ENCODE measurements at places on chromosomes 5 and 9.

DNA sequence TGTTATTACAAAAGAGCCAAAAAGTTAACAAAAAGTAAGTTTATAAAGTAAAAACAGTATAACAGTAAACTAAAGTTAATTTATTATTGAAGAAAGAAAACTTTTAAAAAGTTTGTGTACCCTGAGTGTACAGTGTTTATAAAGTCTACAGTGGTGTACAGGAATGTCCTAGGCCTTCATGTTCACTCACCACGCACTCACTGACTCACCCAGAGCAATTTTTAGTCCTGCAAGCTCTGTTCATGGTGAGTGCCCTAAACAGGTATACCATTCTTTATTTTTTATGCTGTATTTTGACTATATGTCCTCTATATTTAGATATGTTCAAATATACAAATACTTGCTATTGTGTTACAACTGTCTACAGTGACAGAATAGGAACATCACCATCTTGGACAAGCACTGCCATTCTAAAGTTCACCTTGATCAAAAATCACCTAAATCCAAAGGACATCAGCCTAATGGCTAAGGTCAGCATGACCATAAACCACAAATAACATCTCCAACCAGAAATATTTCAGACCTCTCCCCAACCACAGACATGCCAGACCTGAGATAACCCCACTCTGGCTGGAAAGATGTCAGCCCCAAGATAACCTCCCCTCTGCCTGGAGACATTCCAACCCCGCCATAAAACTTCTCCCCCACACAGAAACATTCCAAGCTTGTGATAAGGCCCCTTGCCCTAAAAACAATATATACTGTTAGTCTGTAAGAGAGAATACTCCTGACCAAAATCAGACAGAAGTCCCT is 56.1 kb downstream of the AGXT2 start:
- no peak for DNase-seq

DNA sequence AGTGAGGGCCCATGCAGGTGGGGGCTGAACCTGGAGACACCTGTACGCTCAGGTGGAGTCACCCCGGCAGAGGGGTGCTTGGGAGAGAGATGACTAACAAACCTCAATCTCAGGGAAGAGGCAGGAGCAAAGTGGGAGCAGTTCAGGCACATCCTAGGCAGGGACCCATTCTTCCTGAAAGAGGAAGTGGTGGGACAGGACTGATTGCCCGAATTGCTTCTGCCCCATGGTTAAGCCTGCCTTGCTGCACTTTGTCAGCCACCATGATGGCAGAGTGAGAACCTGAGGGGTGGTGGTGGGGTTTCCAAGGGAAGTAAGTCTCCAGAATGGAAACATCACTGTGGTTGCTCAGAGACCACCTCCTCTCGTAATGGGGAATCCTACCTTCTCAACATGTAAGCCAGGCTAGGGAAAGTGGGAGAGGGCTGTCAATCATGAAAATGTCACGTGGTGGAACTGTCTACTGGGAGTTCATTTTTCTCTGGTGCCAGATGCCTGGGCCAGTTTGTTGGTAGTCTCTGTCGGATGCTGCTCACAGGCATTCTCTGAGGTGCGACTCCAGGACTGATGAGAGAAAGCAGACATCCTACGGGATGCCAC is 150.4 kb downstream of the HSPA4 start:
- no peak for DNase-seq

DNA sequence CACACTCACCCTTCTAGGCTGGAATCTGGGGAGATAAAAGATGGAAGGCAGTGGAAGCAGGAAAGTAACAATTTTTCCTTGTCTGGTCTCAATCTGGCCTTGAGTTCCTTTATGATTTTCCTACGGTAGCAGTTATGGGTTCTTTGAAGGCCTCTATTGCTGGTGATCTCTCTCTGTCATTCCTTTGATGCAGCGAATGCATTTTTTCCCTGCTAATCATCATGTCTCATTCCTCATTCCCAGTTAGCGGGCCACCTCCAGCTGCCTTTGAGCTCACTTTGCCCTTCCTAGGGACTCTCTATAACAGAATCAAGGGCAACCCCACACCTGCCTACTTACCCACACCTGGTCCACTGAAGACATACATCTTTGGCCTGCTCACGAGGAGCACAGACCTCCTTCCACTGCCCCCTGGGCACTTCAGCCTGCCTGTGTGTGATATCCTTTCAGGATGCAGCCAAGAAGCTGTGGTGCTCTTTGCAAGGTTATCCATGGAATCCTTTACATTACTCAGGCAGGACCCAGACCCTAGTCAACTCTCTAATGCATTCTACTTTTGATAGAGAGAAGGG is 191.7 kb downstream of the DRD1 start:
- DNase-seq = no peak

DNA sequence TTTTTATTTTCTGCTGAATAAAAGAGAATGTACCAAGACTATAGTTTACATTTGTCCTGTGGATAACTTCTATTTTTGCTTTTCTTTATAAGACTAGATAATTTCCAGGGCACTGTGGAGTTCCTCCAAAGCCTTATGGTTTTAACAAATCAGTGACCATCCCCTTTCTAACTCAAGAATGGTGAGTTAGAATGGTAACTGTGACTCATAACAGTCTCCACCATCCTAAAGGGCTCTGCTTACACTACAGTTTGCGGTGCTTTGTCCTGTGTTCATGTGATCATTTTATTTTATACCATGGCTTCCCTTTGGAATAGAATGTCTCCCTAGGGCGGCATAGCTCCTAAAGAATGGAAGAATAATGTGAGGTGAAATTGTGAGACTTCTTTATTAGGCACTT is 30.2 kb downstream of the WDR36 start:
- DNase-seq = no peak

DNA sequence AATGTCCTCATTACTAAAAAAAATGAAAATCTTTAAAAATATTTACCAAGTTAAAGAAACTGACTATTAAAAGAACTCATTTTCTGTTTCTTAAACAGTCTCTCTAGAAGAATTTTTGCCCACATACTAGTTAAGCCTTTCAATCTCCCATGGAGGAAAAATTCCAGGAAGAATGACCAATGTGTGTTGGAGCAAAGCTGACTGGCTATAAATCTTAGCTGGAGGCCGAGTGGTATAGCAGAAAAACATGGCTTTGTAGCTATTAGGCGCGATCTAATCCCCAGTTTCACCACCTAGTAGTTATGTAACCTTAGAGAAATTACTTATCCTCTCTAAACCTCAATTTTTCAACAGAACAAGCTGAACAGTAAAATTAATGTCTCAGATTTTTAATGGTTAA is 135.5 kb upstream of the PRLR start:
- DNase-seq = no peak

DNA sequence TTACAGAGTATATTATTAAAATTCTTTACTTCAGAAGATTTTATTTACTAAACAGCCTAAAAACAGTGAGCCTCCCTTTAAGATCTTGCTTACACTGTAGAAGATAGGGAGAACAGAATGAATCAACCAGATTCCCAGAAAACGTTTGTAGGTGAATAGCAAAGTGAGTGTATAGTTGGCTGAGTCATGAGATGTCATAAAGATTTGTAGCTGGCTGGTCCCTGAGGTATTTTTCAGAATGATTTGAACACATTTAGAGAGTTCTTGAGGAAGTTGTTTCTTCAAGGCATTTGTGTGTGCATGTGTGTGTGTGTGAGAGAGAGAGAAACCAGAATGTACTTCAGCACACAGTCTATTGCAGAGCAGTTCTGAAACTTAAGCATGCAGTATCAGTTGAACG is 159.4 kb upstream of the PRR16 start:
- DNase-seq = no peak

GRCh38 chr9:92483627-92484545 is 1.6 kb upstream of the ASPN start:
- no peak for DNase-seq

GRCh38 chr5:79243224-79243623 is 7.3 kb downstream of the JMY start:
- no peak for DNase-seq
